ENCODE measurements at places on chromosomes 16 and 17. TPM values are rescaled to one million over a fixed set of nuclear protein-coding genes. Genes with fewer than 3 reads are reported as not detected.

- peak; percentile 45 for DNase-seq
These were observed 28.7 kb upstream of the GAS7 start for GRCh38 chr17:10226930-10227695.

DNA sequence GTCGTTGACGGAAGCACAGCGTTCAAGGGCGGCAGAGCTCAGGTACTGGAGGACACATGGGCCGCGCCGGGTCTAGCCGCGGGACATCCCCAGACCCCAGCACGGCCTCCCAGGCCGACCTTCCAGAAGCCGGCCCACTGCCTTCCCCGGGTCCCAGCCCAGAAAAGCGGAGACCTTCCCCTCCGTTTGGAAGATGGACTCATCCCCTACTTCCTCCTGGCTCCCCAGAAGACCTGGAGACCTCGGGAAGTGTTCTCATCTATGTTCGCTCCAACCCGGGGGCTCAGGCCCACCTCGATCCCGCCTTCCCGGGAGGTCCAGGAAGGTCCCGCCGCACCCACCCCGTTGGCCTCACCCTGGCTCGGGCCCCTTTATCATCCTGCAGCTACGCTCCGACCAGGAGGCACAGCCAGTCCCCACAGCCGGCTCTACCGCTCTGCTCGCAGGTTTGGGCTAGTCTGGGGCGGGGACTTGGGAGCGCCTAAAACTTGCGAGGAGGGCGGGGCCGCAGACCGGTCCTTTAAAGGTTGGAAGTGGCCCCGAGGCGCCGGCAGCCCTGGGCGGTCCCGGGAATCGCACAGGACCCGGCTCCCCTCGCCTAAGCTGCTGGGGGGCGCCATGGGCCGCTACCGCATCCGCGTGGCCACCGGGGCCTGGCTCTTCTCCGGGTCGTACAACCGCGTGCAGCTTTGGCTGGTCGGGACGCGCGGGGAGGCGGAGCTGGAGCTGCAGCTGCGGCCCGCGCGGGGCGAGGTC lies at the start of gene ALOX12:
Gene ALOX12 (plus strand): TSS at position 550 of the 756 bp plus-strand sequence. CDS start 69 bp downstream, at position 619.
- no peak for DNase-seq

DNA sequence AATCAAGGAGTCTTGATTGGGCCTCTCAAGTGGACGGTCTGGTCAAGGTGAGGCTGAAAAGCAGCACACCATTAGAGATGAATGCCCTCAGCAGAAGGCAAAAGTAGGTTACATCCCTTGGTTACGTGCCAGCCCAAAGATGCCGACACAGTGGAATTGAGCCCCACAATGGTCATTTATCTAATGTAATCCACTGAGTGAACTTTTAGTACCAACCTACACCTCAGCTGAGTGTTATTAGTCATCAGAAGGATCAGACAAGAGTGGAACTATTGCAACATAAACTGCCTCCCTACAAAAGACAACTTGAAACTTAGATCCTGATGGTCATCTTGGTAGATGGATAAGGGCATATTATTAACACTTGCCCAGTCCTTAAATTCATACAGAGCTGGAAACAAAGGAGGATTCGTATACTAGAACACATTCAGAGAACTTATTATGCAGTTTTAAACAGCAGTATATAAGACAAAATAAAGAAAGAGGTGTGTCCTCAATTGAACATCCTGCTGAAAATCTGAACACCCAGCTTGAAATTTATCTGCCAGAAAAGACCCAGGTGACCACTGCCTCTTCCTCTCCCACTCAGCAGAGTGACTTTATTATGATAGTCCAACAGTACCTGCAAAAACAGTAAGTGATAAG lies 2.8 kb downstream of the DCUN1D3 start:
- DNase-seq: no peak

CIBAR2 gene
- total RNA-seq: not detected

- DNase-seq: no peak
These were observed 106.6 kb downstream of the N4BP1 start for GRCh38 chr16:48503336-48503735.

ZNF629 gene
- 13.6 TPM for total RNA-seq

GRCh38 chr17:39198186-39198566 lies 707 bp upstream of the CACNB1 start:
- no peak for DNase-seq

SMTNL2 gene
- total RNA-seq: not detected

NECAB2 gene
- not detected for total RNA-seq

OTOA gene
- not detected for total RNA-seq

- DNase-seq: peak; percentile 17
These were observed 800 bp downstream of the ZNF747 start for GRCh38 chr16:30533748-30534367.

CRYBA1 gene
- total RNA-seq: not detected

CFAP97D1 gene
- not detected for total RNA-seq

AGRP gene
- total RNA-seq: not detected

TBC1D3C gene
- total RNA-seq: 0.46 TPM

- DNase-seq: no peak
These were observed 73.4 kb upstream of the GNG13 start for GRCh38 chr16:873889-874288.

TNFRSF13B gene
- total RNA-seq: not detected

- no peak for DNase-seq
These were observed 1.0 kb downstream of the UTP4 start for GRCh38 chr16:69133373-69133954.

- no peak for DNase-seq
These were observed 62.7 kb downstream of the RBFOX3 start for GRCh38 chr17:79548116-79548515.

TOP2A gene
- 138 TPM for total RNA-seq

- DNase-seq: peak; percentile 35
These were observed 194.5 kb downstream of the FOXL1 start for GRCh38 chr16:86772671-86773353.

DNA sequence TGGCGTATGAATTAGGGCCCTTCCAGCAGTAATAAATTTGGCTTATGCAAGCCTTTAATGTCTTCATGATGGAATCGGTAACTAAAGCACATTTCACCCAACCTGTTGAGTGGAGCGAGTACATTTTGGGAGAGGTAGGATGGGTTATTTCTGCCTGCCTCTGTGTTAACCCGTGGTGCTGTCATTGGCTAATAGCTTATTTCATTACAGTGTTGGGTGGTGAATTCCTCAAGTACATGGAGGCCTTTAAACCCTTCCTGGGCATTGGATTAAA lies 17.8 kb upstream of the TBKBP1 start:
- no peak for DNase-seq

DNA sequence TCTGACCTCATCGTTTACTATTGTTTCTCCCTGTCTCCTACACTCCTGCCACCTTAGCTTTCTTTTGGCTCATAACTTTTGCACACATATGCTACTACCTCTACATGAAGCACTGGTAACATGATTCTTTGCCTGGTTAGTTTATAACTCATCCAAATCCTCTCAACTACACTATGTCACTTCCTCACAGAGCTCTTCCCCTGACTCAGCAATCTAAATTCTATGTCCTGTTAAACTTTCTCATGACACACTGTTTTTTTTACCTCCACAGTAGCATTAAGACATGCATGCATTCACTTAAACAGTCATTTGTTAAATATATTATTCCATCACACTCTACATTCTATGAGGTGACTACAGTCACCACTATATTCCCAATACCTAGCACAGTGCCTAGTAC lies 19.7 kb downstream of the APPBP2 start:
- no peak for DNase-seq

DOC2B gene
- 0.16 TPM for total RNA-seq

G6PC1 gene
- total RNA-seq: not detected

CD7 gene
- total RNA-seq: not detected

DNA sequence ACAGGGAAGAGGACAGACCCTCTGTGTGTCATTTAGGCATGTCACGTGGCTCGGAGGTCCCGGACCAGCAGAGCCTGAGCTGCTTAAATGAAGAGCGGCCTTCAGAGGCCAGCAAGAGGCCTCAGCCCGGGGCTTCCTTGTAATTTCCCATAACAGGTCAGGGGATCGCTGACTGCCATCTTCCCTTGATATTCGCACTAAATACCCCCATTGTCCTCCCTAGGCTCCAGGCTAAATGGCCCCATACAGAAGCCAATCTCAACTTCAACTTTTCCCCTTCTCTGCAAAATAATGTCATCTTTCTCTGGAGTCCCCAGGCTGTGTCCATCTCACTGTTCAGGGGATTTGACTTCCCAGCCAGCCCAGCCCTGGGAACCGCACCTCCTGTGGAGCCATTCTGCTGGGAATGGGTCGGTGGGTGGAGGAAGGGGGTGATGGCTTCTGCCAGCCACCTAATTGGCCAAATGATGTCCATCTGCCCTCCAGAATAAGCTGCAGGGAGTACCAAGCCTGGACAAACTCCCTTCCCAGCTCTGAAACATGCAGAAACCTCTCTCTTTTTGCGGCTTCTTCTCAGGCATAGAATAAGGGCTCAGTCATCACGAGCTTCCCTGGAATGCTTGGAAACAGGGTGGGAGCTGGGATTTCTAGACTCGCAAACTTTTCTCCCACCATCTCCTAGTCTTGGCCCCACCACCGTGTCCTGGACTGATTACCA lies 129.9 kb downstream of the SDK2 start:
- no peak for DNase-seq

DNA sequence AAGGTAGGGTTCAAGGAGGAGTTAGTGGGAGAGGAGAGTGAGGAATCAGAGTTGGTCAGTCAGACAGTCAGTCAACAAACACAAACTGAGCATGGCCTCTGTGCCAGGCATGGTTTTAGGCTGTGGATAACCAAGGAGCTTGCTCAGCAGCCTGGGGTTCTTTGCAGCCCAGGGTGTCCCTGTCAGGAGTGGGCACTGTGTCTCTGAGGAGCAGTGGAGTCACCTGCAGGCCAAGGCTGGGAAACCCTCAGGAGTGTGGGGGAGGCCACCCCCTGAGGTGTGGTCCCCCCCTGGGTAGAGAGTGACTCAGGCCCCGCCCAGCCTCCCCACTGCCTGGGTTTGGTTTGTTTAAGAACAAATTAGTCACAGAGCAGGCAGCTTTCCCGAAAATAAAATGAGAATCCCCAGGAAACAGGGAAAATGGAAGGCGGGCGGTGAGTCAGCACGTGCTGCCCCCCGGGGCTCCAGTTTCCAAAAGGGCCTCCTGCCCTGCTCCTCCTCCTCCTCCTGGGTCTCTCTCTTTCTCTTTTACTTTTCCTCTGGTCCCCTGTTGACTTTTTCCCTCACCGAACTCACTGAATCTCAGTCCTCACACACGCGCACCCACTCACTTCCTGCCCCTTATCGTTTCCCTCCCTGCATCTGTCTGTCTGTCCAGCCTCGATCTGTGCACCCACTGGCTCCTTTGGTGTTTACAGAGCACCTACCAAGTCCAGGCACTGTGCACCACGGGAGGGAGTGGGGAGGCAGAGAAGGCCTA lies 44.3 kb downstream of the SOCS3 start:
- DNase-seq: peak; percentile 95

DNA sequence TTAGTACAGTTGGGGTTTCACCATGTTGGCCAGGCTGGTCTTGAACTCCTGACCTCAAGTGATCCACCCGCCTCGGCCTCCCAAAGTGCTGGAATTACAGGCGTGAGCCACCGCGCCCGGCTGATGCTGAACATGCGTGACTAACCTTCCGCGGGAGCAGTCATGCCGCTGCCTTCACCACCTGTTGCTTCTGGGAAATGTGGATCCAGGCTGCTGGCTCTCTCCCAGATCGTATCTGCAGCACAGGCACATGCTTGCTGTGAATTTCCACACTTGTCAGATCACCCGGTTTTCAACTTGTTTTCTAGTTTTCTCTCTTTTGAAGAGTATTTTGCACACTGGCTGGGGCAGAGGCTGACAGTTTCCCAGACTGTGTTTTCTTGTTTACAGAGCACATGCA lies 97.9 kb downstream of the ADCY9 start:
- DNase-seq: peak; percentile 28

GRCh38 chr17:40018211-40019121 lies 3.2 kb downstream of the CSF3 start:
- DNase-seq: no peak

GRCh38 chr17:79890706-79891105 lies 51.5 kb upstream of the CBX4 start:
- DNase-seq: peak; percentile 62
